ENCODE measurements at places on chromosomes 2 and 18. TPM values are rescaled to one million over a fixed set of nuclear protein-coding genes. Genes with fewer than 3 reads are reported as not detected.

AGXT gene
- total RNA-seq = not detected

DNA sequence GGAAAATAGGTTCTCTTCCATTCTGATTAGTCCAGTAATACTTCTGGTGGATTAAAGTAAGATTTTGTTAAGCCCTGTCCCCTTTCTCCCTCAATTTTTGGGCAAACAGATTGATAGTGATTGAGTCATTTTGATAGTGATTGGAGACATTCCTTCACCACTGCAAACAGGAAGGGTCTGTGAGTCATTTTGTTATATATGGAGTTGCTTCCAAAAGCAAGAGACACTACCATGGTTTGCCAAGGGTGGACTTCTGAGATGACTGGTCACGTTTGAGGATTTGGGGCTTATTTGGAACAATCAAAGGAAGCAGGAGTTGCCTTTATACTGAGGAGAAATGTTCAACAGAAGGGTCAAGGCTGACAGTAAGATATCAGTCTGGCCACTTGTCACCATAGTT, 249.9 kb downstream of the PARD3B start:
- DNase-seq = no peak
- no peak overlapping the region for H3K4me3 ChIP-seq

CYP27C1 gene
- total RNA-seq = not detected

GRCh38 chr2:120393456-120393855, 47.5 kb downstream of the INHBB start:
- no peak overlapping the region for H3K4me3 ChIP-seq
- no peak overlapping the region for H3K27ac ChIP-seq
- DNase-seq = no peak
- H3K27me3 ChIP-seq = no peaks in the 10 kb centered on the region
- no peaks in the 10 kb centered on the region for H3K4me1 ChIP-seq

- H3K27ac ChIP-seq = peak overlapping the region; percentile 81
- H3K27me3 ChIP-seq = no peaks in the 10 kb centered on the region
- no peaks in the 10 kb centered on the region for H3K36me3 ChIP-seq
- peak; percentile 82 for DNase-seq
- H3K4me1 ChIP-seq = peaks cover 11% of the 10 kb centered on the region
Observed at GRCh38 chr2:61694312-61695274, 156.4 kb upstream of the XPO1 start.

LRRC30 gene
- total RNA-seq = not detected

- peaks cover 9% of the 10 kb centered on the region for H3K4me1 ChIP-seq
- no peak overlapping the region for H3K27ac ChIP-seq
Observed at GRCh38 chr18:5627776-5628511, 84.1 kb upstream of the EPB41L3 start.

CNGA3 gene
- not detected for total RNA-seq

- no peaks in the 10 kb centered on the region for H3K4me1 ChIP-seq
- no peak for DNase-seq
- no peak overlapping the region for H3K27ac ChIP-seq
- no peak overlapping the region for H3K4me3 ChIP-seq
- peaks cover 8% of the 10 kb centered on the region for H3K27me3 ChIP-seq
- no peaks in the 10 kb centered on the region for H3K36me3 ChIP-seq
Observed at GRCh38 chr2:1965726-1966125, 221.4 kb upstream of the PXDN start.

GRHL1 gene
- 0.25 TPM for total RNA-seq

SMYD1 gene
- not detected for total RNA-seq

DNA sequence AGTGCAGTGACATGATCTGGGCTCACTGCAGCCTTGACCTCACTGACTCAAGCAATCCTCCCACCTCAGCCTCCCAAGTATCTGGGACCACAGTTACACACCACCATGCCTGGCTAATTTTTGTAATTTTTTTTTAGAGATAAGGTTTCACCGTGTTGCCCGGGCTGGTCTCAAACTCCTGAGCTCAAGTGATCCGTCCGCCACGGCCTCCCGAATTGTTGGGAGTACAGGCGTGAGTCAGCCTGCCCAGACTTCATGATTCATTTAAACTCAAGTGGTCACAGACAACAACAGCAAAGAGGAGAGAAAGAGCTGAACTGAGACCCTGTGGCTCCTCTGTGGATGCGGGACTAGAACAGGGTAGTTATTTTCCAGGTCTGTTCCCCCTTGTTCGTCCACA, 83.0 kb downstream of the TSHZ1 start:
- no peak for DNase-seq
- no peaks in the 10 kb centered on the region for H3K4me1 ChIP-seq
- H3K27ac ChIP-seq = no peak overlapping the region
- no peak overlapping the region for H3K4me3 ChIP-seq

DNA sequence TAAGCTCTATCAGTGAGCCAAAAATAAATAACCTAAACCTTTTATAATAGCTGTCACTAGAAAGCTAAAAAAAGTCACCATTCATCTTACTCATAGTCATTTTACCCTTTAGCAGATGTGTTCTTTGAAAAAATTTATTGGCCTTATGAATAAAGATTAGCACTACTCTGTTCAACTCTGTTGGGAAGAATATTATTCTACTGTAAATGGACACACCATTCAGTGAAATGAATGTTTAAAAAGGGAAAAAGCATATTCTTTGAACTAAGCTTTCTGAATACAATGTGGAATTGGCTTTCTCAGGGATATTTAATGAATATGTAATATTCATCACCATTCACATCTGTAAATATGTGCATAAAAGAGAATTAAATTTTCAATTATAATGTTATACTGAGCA, 422.0 kb downstream of the CBLN2 start:
- DNase-seq = no peak
- H3K27ac ChIP-seq = no peak overlapping the region
- no peaks in the 10 kb centered on the region for H3K4me1 ChIP-seq
- H3K4me3 ChIP-seq = no peak overlapping the region
- H3K36me3 ChIP-seq = no peaks in the 10 kb centered on the region
- no peaks in the 10 kb centered on the region for H3K27me3 ChIP-seq

DNA sequence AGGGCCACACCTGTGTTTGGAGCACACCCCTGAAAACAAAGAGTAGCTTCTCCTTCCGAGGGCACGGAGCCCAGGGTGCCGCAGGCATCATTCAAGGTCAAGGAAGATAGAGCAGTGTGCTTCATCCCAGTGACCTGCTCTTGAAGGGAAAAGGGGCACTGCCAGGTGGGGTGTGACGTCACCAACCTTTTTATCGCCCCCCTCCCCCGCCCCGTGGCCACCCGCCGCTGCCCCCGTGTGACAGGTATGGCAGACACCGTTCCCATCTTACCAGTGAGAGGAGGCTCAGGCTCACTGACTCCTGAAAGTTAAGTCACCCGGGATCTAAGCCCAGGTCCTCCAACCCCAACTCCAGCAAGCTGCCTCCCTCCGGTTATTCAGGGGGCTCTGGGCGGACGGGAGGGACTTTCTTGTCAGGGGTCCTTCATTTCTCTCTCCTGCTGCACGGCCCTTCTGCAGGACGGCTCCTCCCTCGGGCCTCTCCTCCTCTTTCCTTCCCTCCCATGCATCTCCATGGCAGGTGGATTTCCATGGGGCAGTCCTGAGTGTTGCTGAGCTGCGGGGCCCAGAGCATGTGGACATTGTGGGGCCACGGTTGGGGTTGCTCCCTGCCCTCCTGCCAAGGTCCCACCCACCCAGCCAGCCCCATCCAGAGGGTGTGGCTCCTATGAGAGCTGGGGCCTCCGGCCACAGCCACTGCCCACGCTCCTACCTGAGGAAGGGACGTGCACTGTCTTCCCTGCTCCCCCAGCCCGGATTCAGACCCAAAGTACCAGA, 114.1 kb upstream of the HDAC4 start:
- no peaks in the 10 kb centered on the region for H3K36me3 ChIP-seq
- no peak overlapping the region for H3K27ac ChIP-seq
- no peak for DNase-seq

GRCh38 chr18:38539371-38539770, 973.8 kb upstream of the CELF4 start:
- H3K36me3 ChIP-seq = no peaks in the 10 kb centered on the region
- no peaks in the 10 kb centered on the region for H3K27me3 ChIP-seq
- DNase-seq = no peak
- H3K4me1 ChIP-seq = no peaks in the 10 kb centered on the region
- H3K27ac ChIP-seq = no peak overlapping the region
- H3K4me3 ChIP-seq = no peak overlapping the region

GRCh38 chr18:27225947-27226481, 40.9 kb upstream of the CHST9 start:
- no peak for DNase-seq
- H3K4me3 ChIP-seq = no peak overlapping the region
- no peak overlapping the region for H3K27ac ChIP-seq
- H3K27me3 ChIP-seq = no peaks in the 10 kb centered on the region

GRCh38 chr18:43161528-43161927, 46.0 kb upstream of the RIT2 start:
- no peaks in the 10 kb centered on the region for H3K36me3 ChIP-seq
- no peak overlapping the region for H3K4me3 ChIP-seq
- no peak for DNase-seq

LRATD1 gene
- total RNA-seq = not detected

GPAT2 gene
- total RNA-seq = 3.3 TPM

- DNase-seq = no peak
- H3K36me3 ChIP-seq = no peaks in the 10 kb centered on the region
- no peak overlapping the region for H3K27ac ChIP-seq
Observed at GRCh38 chr2:38433607-38433975, 56.5 kb upstream of the ATL2 start.

CXCR1 gene
- total RNA-seq = 1.1 TPM

DNA sequence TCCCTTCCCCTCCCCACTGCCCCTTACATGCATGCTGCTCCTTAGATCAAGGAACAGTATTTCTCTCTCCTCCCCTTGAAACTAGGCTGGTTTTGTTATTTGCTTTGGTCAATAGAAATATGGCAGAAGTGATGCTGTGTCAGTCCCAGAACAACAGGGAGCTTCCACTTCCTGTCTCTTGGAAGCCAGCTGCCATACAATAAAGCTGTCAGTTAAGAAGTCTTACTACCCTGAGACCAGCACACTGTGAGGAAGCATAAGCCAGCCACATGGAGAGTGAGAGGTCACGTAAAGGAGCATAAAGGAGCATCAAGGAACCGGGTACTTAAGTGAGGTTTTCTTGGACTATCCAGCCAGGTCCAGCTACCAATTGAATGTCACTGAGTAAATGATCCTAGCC, 126.6 kb downstream of the NOL4 start:
- H3K4me1 ChIP-seq = no peaks in the 10 kb centered on the region
- no peaks in the 10 kb centered on the region for H3K36me3 ChIP-seq
- H3K4me3 ChIP-seq = no peak overlapping the region
- no peaks in the 10 kb centered on the region for H3K27me3 ChIP-seq
- no peak overlapping the region for H3K27ac ChIP-seq

- DNase-seq = no peak
- no peaks in the 10 kb centered on the region for H3K36me3 ChIP-seq
- no peak overlapping the region for H3K27ac ChIP-seq
- no peaks in the 10 kb centered on the region for H3K27me3 ChIP-seq
Observed at GRCh38 chr2:34345030-34345429, 745.9 kb upstream of the FAM98A start.

- H3K4me1 ChIP-seq = peaks cover 7% of the 10 kb centered on the region
- no peak for DNase-seq
- H3K27ac ChIP-seq = no peak overlapping the region
- H3K27me3 ChIP-seq = peaks cover 8% of the 10 kb centered on the region
- H3K36me3 ChIP-seq = no peaks in the 10 kb centered on the region
- no peak overlapping the region for H3K4me3 ChIP-seq
Observed at GRCh38 chr2:196427986-196428634, 211.4 kb upstream of the CCDC150 start.

PRKD3 gene
- total RNA-seq = 13.4 TPM

DNA sequence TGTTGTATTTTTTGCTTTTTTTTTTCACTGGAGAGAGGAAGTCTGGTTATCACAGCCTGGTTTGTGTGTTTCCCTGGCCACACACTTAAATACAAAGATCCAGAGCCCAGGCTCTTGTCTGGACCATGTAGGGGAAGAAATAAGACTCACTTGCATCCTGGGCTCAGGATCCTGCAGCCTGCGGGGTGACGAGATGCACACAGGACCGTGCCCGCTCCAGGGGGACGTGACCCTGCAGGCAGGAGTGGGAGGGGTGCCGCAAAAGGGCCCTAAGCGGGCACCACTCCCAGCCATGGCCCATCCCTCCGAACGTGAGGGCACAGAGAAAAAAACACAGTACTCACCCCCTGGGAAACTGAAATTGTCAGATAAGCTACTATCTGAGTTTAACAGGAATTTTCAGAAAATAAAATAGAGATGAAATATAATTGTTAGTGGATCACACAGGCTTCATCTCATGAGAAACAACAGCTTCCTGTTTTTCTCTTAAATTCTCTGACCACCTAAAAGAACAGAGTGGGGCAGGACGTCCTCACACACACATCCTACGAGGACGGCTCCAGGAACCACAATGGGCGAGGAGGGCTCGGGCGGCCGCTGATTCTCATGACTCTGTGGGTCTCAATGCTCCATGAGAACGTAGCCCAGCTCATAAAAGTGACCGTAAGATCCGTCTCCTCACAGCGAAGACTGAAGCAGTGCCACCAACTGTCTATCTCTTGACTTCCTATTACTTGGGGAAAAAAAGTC, 142.6 kb upstream of the ALKAL2 start:
- H3K4me1 ChIP-seq = peaks cover 28% of the 10 kb centered on the region
- H3K36me3 ChIP-seq = peaks cover 2% of the 10 kb centered on the region
- peak overlapping the region; percentile 93 for H3K27ac ChIP-seq

DNA sequence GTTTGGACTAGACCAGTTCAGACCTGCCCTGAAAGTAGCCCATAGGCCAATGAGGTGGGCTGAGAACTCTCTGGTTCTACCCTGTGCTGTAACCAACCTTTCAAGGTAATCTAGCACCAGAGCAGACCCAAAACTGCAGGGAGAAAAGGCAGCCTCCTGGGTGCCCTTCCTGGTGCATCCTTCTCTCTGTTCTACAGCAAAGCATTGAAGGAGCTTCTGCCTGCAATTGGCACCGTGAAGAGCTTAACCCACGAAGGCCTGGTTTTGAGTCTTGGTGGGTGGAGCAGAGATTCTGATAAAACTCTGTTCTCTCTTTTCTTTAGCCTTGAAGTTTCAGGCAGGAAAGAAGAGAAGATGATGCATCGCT, 55.5 kb downstream of the LIPG start:
- no peak for DNase-seq
- H3K4me1 ChIP-seq = peaks cover 2% of the 10 kb centered on the region
- H3K27ac ChIP-seq = no peak overlapping the region
- H3K36me3 ChIP-seq = no peaks in the 10 kb centered on the region

FLACC1 gene
- total RNA-seq = 2.5 TPM

- H3K27me3 ChIP-seq = peaks cover 8% of the 10 kb centered on the region
- H3K4me1 ChIP-seq = no peaks in the 10 kb centered on the region
- DNase-seq = no peak
Observed at GRCh38 chr18:24629921-24630320, 169.5 kb downstream of the HRH4 start.

- H3K36me3 ChIP-seq = no peaks in the 10 kb centered on the region
- peaks cover 7% of the 10 kb centered on the region for H3K4me1 ChIP-seq
- peak; percentile 79 for DNase-seq
- H3K4me3 ChIP-seq = no peak overlapping the region
- H3K27me3 ChIP-seq = peaks cover 4% of the 10 kb centered on the region
Observed at GRCh38 chr2:98412751-98413458, 31.8 kb upstream of the INPP4A start.

OBSL1 gene
- not detected for total RNA-seq

ICOS gene
- total RNA-seq = 63.6 TPM

LINC00305 gene
- total RNA-seq = not detected

Measured in activated CD4-positive, alpha-beta T cell treated with anti-CD3 and anti-CD28 coated beads, Interleukin-2, amount 10 ng/mL, durations not matched to agents 7 days and 5 days (primary cell).